ENCODE measurements at places on chromosomes 4 and X. TPM values are rescaled to one million over a fixed set of nuclear protein-coding genes. Genes with fewer than 3 reads are reported as not detected.

DNA sequence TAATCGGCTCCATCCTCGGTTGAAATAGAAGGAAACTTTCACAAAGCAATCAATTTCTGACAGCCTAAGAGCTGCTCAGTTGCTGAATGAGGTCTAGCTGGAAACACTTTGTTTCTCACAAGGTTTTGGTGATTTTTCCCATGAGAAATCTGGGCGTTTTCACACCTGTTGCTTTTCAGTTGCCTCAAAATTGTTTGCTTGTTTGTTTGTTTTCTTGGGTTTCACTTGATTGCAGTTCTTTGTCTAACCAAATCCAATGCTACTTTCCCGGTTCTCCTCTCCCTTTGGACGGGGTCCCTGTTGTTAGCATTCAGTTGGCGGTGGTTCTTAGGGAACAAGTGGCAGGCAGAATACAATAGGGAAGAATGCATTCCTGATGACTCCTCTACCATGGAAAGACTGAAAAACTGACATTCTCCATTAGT, 135.5 kb downstream of the PALLD start:
- DNase-seq, result no peak

Gene ARHGEF6
- total RNA-seq, result 6.3 TPM

Gene CDX4
- 0.38 TPM for total RNA-seq

GRCh38 chrX:283115-283845, 2.1 kb downstream of the PLCXD1 start:
- peak; percentile 97 for DNase-seq

- DNase-seq, result peak; percentile 65
These were observed 38.2 kb downstream of the C4orf50 start for GRCh38 chr4:5979981-5980380.

DNA sequence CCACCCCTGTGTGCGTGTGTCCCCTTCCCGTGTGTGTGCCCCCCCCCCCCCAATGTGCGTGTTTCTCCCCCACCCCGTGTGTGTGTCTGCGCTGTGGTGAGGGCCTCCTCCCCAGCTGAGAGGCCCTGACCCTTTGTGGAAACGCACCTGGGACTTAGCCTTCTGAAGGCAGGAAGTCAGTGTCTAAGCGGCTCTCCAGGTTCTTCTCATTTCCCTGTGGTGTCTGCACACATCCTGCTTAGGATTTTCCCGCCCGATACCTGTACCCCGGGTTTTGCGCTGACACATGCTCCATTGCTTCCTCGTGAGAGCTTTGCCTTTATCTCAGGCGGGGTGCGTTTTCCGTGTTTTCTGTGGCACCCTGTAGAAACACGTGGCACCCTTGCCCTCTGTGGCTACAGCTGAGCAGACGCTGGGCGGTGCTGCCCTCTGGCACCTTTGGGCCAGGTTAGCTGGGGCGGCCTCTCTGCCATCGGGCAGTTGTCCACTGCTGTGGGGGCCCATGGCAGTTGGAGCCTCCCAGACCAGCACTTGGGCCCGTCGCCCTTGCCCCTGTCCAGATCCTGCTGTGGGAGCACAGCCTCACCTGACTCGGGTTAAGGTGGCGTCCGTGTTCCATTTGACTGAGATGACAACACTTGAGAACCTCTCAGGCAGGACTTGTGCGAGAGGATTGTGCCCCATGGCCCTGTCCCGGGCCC, 26.3 kb downstream of the MAEA start:
- no peak for DNase-seq

DNA sequence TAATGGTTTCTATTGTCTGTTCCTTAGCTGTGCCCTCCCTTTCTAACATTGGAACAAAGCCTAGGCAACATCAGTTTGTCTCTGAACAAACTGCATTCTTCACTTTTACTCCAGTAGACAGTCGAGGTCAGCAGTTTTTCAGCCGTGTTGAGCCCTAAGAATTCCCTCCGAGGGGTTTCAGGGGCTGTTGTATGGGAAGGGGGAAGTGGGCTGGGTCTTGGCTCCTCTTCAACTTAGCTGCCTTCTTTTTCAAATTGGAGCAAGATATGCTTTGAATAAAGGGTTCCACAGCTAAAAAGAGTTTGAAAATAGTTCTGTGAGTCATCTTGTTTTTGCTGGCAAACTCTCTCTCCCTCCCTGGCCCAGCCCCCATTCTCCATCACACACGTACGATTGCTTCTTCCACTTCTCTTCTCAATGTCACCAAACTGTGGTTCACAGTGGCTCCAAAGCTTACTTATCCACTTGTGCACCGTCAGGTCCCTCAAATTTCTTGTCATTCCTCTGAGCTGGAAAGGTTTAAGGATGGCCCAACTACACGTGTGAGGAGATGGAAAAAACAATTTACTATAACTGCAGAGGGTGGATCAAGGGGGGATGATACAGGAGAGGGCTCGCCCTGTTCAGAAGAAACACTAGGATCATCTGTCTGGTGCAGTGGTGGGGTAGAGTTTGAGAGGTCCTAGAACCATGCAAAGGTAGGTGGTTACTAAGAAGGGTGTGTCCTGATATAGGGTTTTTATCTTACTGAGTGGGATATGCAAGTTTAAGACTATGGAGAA, 9.2 kb upstream of the MAML3 start:
- no peak for DNase-seq

Gene PRSS48
- total RNA-seq, result not detected

DNA sequence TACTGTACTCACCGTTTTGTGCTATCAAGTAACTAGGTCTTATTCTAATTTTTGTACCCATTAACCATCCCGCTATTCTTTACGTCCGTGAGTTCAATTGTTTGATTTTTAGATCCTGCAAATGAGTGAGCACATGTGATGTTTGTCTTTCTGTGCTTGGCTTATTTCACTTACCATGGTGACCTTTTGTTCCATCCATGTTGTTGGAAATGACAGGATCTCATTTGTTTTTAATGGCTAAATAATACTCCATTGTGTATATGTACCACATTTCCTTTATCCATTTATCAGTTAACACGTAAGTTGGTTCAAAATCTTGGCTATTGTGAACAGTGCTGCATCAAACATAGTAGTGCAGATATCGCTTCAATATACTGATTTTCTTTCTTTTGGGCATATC, 48.3 kb downstream of the USP9X start:
- DNase-seq, result no peak

GRCh38 chr4:183989461-183989860, 84.4 kb downstream of the STOX2 start:
- no peak for DNase-seq

DNA sequence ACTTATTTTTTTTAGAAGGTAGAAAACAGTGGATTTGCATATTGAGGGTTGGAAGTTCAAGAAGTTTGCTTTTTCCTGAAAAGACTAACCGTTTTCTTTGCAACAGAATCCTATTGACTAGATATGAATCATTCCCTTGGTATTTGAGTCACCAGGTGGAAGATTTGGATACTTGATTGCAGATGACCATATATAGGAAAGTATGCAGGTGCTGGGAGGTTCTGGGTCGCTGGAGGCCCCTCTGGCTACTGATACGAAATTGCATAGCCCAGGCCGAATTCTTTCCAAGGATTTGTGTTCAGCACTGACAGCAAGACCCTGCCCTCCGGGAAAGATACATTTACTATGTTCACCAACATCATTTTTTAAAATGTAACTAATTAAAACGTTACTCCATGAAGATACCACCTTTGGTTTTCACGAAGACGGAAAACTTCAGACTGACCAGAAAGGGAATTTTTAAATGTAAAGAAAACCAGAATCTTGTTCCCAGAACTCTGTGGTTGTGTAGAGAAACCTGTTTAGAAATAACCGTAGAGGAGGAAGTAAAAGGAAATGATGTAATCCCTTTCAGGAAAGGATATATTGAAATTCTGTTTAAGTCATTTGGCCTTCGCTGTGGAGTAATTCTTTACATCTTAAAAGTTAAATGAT, 946 bp downstream of the ANXA3 start:
- DNase-seq, result no peak

Gene CAPN6
- total RNA-seq, result 1.2 TPM

DNA sequence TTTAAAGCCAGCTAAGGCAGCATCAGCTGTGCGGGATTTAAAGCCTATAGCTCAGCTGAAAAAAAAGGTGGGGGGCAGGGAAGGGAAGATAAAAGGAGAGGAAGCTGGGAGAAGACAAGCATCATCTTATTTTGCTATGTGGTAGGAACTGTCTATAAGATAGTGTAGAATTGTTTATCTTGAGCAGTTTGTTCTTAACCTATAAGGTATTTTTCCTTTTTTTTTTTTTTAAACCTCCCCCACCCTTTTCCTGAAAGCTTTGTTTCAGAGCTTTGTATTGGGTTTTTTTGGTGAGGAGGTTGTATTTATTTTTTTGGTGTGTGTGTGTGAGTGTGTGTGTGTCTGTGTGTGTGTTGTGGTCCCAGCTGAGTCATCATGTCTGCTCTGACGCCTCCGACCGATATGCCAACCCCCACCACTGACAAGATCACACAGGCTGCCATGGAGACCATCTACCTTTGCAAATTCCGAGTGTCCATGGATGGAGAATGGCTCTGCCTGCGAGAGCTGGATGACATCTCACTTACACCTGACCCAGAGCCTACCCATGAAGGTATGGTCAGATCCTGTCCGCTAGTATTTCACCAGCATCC, 531 bp downstream of the RUFY3 start:
- DNase-seq, result no peak

Gene NUDT10
- 0.68 TPM for total RNA-seq

Data from suprapubic skin (tissue), 4 donors.